ENCODE measurements at places on chromosomes 2 and 18.

GRCh38 chr2:72984172-72984671, 66.9 kb downstream of the EMX1 start:
- DNase-seq, result no peak

DNA sequence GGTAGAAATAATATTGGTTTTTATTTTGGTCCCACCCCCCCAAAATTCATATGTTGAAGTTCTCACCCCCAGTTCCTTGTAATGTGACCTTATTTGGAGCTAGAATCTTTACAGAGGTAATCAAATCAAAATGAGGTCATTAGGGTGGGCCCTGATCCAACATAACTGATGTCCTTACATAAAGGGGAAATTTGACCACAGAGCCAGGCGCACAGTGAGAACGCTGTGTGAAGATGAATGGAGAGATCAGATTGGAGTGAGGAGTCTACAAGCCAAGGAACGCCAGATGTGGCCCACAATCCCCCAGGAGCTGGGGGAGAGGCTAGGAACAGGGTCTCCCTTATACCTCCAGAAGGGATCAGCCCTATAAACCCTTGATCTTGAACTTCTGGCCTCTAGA, 31.6 kb upstream of the TRIB2 start:
- no peak for DNase-seq

DNA sequence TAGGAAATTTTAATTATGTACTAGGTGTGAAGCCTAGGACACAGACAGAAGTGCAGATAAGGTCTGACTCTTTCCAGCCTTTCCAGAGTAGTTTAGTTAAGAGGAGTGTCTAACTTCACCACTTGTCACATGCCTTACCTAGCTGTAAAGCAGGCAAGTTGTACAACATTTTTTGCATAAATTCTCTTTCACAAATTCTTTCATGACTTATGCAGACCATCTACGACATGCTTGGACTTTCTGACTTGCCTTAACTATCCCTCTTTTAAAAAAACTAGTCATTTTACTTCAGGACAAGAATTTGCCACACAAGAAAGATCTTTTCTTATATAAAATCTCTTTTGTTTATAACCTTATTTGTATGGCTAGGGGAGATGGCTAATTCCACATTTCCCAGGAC, 1273.6 kb upstream of the SLC39A10 start:
- DNase-seq, result no peak

GRCh38 chr2:219300022-219300421, 9.2 kb downstream of the PTPRN start:
- no peak for DNase-seq

DNA sequence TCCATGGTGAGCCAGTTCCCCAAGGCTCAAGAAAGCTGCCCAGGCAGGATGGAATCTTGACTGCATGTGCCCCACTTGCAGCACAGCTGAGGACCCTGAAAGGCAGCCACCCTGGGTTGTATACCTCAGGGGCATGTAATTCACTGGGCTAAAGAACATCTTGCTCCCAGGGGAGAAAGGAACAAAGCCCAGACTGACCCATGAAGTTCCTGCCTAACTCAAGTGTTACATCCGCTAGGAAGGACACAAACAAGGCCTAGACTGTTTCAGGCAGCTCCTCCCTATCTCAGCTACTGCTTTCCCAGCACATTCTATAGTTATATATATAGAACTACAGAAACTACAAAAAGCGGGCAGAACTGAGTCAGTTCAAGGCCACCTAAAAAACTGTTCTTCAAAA, 69.0 kb downstream of the RBM43 start:
- no peak for DNase-seq

DNA sequence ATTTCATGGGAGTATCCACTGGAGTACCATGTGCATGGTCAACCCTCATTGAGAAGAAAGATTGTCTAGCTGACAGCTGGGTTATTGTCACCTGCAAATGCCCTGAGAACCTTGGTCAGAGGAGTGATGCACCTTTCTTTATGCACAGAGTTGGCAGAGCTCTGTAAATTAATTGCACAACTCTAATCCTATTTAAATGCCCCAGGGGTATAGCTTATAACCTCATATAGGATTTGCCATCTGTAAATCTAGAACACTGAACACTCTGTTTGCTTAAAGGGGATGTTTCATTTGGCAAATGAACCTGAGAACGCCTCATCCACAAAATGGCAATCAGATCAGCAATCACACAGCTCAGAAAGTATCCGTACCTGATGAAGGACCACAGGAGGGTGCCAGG, 71.8 kb upstream of the SP5 start:
- no peak for DNase-seq
